Posterior cingulate gyrus (tissue), 11 donors: ENCODE measurements at places on chromosomes 5 and 9.

DNA sequence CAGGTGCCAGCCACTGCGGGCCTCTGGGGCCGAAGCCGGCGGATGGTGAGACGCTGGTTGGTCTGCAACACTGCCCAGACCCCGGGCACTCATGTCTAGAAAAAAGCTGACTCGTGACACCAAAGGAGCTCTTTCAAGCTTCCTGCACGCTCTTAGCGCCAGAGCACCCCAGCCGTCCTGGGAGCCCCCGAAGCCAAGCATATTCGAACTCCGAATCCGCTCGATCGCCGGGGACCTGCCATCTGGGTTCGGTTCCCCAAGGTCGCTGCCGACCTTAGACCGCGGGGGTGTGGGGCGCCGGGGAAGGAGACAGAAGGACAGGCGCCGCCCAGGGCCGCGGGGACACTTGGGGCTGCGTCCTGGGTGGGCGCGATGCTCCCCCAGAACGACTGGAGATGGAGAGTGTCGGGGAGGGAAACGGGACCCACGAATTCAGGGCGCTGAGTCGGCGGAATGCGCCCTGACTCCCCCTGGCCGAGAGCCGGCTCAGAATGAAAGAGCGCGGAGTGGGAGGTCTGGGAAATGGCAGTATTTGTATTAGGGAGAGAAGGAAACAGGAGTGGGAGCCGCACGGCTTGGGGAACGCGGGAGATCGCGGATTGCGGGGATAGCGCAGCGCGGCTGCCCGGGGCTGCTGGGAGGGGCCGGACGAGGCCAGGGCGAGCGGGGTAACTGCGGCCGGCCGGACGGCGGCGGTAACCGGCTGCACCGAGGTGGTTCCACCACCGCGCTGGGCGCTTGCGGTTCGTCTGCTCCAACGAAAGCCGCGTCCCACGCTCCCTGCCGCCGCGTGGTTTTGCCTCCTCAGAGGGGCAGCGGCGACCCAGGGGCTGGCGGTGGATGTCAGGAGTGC is 20.1 kb upstream of the MARCHF6 start:
- peak; percentile 50 for DNase-seq

- DNase-seq, result no peak
Observed at GRCh38 chr5:96124589-96124988, 162.9 kb upstream of the ELL2 start.

DNA sequence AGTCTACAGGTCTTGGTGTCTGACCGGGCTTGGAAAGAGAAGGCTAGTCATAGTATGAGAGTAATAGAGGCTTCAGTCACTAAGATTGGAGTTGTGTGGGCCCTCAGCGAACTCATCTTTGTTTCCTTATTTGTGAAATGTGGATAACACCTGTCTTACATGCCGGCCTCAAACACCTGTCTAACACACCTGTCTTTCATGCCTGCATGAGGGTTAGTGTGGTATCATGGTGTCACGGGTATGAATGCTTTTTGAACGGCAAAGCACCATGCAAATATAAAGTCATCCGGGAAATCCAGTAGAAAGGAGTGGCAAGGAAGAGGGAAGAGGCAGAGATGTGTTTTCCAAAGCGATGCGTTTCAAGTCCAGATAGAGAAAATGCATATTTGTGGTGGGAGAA is 25.5 kb downstream of the GRAMD2B start:
- DNase-seq, result no peak

DNA sequence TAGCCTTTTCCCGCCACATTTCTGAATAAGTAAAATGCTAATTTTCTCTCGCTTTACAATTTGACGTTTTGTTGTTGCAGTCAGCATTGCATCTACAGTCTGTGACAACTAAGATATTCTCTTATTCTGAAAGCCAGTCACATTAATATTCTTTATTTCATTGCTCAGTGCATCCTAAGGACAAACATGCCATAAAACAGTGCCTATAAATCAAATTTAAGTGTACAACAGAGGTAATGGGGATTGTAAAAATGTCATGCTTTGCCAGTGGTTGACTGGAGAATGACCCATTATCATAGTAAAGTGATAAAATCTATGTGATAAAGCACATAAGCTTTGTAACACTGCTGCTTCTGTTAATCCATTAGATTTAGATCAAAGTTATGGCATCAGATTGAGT is 1850.0 kb upstream of the ACO1 start:
- no peak for DNase-seq

GRCh38 chr5:50717651-50718050 is 51.2 kb downstream of the PARP8 start:
- no peak for DNase-seq

- DNase-seq, result no peak
Observed at GRCh38 chr5:122435234-122435633, 123.2 kb downstream of the SNCAIP start.

- no peak for DNase-seq
Observed at GRCh38 chr5:169384661-169385060, 83.7 kb upstream of the SLIT3 start.

- DNase-seq, result no peak
Observed at GRCh38 chr5:595285-595875, 16.8 kb upstream of the CEP72 start.

DNA sequence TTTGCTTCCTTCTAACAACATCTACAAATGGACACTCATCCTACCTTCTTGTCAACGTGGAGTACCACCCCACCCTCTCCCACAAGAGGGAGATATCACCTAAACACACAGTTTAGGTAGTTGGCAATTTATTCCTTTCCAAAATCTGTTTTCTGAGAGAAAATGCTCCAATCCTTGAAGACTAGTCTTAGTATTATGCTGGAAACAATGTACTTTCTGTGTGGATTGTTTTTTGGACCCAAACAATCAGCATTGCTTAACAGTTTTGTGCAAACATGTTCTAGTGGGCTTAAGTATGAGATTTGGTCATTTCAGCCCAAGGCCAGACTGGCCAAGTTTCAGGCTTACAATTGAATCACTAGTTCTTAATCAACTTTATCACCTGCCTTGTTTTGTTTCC is 359.1 kb downstream of the ARHGEF28 start:
- no peak for DNase-seq

DNA sequence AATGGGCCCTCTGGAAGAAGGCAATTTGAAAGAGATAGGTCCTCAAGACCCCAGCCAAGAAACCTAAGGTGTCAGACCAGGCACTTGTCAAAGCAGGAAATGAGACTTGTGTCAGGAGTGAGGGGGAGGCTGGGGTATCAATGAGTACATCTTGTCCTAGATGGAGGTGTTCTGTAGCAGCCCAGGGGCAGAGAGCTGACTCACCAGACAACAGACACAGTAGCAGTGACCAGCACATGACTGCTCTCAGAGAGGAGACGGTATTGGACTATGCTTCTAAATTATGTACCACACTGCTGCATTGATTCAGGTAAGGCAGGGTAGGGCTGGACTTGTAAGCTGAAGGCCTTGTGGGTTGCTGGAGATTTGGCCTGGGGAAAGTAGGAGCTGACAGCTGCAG is 551.2 kb upstream of the KLF4 start:
- no peak for DNase-seq

- DNase-seq, result no peak
Observed at GRCh38 chr5:161093100-161093499, 241.1 kb upstream of the ATP10B start.

GRCh38 chr9:70260606-70261005 is 1.8 kb downstream of the SMC5 start:
- DNase-seq, result no peak

DNA sequence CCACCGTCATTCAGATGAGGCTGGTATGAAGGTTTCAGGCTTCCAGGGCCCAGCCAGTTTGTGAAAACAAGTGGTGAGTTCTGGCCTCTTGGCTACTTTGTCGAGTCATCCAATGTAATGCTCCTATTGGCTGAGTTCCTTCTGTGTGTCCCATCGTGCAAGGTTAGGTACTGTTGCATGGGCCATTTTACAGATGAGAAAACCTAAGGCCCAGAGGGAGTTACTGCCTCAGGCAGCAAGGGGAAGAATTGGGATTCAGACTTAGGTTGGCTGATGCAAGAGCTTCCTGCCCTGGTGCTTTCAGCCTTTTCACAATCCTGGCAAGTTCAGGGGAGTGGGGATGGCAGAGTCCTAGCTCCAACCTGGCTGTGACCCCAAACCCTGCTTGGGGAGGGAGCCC is 17.4 kb upstream of the PITX1 start:
- no peak for DNase-seq

DNA sequence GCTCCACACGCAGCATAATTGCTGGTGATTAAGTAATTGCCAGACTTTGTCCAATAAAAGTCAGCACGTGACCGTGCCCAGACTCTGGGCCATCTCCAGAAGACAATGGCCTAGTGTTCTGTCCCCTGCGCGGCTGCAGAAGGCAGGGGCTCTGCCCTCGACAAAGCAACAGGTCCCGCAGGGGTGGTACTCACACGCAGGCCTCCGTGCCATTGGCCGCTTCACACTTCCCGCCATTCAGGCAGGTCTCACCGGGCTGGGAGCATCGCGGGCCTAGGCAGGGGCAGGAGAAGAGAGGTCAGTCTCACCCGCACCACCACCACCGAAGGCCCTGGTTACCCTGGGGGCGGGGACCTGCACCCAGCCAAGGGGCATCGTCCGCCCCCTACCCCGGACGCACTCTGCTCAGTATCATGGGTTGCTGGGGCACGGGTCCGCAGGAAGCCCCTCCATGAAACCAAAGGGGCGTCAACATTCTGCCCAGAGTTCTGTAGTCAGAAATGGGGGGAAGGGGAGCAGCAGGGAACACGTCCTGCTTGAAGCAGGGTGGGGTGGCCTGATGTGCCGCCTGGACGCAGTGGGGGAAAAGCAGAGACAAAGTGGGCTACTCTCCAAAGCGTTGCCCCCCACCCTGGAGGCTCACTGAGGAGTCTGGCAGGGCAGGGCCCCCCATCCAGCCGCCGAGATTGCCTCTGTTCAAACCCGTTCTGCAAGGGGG is 1.9 kb downstream of the NOTCH1 start:
- DNase-seq, result peak; percentile 98

- DNase-seq, result no peak
Observed at GRCh38 chr9:22037954-22038690, 29.0 kb upstream of the CDKN2B start.

- no peak for DNase-seq
Observed at GRCh38 chr5:21711866-21712758, 1141.0 kb downstream of the CDH12 start.

- DNase-seq, result no peak
Observed at GRCh38 chr5:158463938-158464337, 605.0 kb upstream of the CLINT1 start.

GRCh38 chr5:154465169-154465568 is 12.9 kb downstream of the HAND1 start:
- DNase-seq, result no peak

DNA sequence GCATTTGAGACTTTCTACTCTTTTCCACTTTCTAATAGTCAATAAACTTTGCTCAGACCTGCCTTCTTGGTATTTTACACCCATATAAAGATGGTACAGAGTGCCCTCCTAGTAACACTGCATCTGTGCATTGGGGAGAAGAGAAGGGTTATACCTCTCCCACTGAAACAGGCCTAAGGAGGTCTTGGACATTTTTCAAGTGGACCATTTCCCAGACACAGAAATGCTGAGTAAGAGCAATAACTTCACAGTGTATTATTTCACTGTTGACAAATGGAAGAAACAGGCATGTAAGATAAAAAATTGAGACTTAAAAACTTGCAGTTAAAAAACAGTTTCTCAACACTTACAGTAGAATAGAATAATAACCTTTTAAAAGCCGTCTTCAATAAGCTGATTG is 1224.0 kb upstream of the CDH18 start:
- no peak for DNase-seq

GRCh38 chr5:113232667-113233066 is 202.1 kb downstream of the TSSK1B start:
- DNase-seq, result no peak

DNA sequence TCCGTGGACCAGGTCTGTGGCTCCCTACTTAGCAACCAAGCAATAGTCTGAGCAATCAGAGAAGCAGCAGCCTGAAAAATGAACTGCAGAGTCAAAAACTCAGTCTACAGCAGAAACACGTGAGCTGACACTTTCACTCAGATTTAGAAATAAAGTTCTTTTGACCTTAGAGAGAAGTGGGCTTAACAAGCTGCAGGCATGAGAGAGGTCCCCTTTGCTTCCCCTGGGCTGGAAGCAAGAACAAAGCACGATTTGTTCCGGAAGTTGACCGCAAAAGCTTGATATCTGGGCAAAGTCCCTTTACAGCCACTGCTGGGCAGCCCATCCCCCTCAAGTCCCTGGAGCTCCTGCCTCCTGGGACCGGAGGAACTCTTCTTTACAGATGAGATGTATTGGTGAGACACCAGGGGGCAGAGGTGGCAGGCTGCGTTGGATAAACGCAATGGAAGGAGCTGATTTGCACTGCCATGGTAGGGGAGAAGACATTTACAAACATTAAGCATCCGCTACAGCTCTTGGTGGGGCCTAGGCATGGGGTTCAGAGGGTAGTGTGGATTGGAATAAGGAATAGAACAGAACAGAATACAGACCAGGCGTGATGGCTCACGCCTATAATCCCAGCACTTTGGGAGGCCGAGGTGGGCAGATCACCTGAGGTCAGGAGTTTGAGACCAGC is 5.8 kb upstream of the SOWAHA start:
- no peak for DNase-seq

GRCh38 chr9:75904364-75904763 is 13.9 kb downstream of the PCSK5 start:
- DNase-seq, result no peak

DNA sequence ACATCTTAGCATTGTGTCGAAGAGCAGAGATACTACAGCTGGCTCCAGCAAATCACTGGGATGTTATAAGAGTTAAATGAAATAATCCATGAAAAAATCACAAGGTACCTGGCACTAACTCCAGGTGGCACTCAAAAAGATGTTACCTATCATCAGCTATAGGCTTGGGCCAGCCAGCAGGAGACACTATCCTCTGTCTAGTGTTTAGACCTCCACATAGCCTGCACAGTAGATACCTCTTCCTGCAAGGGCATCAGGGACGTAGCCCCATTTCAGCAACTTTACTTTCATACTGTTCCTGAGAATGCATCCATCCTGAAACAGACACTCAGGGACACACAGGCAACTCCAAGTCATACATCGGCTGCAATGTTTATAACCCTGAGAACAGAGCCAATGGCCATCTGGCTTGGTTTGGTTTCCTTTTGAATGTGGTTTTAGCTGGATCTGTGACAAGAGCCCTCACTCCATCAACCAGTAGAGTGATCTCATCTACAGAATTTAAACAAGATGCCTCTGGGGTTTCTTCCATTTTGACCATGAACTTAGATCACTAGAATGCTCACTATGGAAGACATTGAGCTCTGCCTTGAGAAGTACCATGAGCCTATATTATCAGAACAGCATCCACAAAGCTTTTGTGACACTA is 69.9 kb downstream of the TLE1 start:
- DNase-seq, result no peak

GRCh38 chr5:6745706-6746222 is 32.5 kb downstream of the TENT4A start:
- no peak for DNase-seq

- no peak for DNase-seq
Observed at GRCh38 chr5:38548064-38548759, 8.2 kb downstream of the LIFR start.

GRCh38 chr9:128617943-128618342 is 38.7 kb downstream of the DYNC2I2 start:
- peak; percentile 69 for DNase-seq

DNA sequence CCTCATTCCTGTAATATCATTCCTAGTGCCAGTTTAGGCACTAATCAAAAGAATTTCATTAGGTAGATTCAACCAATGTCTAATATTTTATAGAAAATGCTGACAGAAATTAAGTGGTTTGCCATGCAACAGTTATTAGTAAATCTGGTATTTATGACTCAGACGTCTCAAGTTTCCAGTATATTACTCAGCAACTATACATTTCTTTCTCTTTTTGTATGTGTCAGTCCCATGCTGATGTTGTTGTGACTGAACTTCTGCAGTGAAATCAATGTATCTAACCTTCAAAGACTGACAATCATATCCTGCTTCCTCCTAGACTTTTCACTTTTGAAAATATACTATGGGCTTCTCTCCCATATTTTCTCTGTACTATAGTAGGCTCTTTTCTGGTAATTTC is 822.5 kb downstream of the NR2F1-AS1 start:
- no peak for DNase-seq
